ENCODE measurements at places on chromosomes 4 and X.

GRCh38 chr4:18756671-18757070, 735.1 kb upstream of the LCORL start:
- DNase-seq: no peak

DNA sequence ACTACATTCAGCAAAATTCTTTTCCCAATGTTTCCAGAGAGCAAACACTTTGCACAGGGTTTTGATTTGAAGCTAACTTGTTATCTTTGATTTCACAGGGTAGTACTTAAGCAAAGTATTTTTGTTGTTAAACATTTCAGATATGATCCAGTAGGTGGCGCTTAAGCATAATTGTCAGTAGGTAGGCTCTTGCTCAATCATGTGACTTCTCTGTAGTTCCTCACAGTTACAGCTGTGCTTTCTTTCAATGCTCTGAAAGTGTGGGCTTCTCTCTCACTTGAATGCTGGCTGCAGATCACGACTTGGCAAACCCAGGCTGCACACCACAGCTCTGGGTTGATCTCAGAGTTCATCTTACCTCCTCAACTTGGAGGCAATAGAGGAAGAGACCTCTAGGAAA, 1016.5 kb downstream of the SH3BGRL start:
- peak; percentile 40 for DNase-seq

GRCh38 chrX:29012867-29013266, 425.6 kb downstream of the IL1RAPL1 start:
- DNase-seq: no peak

DNA sequence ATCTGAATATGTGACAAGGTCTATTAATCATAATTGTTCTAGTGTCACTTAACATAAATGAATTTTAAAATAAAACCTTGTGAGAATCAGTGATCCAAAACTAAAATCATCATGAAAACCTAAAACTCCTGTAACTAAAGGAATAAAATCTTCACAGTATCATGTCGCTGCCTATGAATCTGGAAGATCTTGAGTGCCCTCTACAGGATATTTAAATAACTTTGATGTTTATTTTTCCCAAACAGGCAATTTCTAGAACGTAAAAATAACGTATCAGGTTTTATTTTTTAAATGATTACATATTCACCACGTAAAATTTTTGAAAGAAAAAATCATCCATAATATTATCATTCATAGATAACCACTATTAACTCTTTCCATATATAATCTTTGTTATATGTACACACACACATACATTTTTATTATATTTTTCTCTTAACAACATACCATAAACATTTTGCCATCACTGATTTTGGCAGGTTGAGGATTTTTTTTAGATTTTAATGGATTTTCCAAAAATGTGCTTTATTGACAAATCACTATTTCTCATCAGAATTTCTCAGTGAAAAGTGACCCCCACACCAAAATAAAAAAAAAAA, 79.6 kb downstream of the COMMD8 start:
- peak; percentile 20 for DNase-seq

DNA sequence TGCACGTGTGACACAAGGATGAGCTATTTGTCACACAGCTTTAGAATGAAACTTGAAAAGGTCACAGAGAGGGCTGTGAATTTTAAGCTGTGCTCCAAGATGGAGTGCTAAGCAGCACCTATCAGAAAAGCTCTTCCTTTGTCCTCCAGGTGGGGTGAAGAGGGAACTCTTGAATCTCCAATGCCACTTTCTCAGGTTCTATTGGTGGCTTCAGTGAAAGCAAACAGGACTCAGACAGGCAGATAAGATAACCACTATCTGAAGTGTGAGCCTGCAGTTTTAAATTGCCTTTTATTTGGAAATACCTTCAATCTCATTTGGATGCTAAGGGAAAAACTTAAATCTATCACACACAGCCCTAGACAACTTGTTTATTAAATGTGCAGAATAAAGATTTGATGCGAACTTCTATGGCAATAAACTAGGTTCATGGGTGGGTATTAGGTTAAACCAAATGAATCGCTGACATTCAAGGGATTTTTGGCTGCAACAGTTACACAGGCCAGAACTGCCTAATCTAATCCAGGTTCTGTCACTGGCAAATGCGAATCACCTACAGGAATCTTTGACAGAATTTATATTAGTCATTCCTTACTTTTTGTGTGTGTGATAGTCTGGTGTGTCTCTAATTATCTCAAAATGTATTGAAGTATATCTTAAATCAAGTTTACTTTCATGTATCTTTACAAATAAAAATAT, 13.6 kb upstream of the PDGFRA start:
- DNase-seq: no peak

DNA sequence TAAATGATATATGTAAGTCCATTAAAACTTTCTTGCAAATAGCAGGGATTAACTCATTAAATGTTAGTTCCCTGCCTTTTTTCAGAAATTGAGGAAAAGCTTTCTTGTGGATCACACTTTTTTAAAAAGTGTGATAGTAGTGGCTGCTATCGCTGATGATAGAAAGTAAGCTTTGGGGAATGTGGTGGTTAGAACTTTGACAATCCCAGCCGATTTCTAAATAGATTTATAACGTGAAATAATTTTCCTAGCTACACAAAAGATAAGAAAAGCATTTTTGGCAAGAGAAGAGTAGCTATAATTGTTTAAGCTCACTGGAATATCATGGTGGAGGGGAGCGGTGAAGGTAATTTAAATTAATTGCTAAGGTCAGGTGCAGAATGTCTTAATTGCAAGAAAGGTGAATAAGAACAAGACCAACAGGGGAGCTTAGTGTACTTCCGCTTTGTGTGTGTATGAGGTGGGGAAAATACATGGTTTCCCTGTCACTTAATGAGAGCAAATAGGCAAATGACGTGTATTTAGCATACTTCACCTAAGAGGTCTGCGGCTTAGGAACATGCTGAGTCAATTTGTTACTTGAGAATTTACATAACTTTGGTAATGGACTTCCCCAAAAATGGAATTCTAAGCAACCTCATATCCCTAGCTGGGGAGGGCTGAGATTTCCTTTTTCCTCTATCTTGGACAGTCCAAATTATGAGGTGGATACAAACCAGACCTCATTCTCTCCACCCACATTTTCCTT, 11.7 kb upstream of the IL21 start:
- DNase-seq: peak; percentile 83

- DNase-seq: no peak
These were observed 903.0 kb upstream of the SLIT2 start for GRCh38 chr4:19348746-19349145.

GRCh38 chr4:3083732-3084131, 9.3 kb downstream of the HTT start:
- no peak for DNase-seq

GRCh38 chr4:150156543-150156942, 78.3 kb downstream of the DCLK2 start:
- no peak for DNase-seq

GRCh38 chrX:39508300-39508692, 589.5 kb downstream of the BCOR start:
- peak; percentile 23 for DNase-seq

GRCh38 chr4:124948976-124949597, 236.6 kb upstream of the ANKRD50 start:
- DNase-seq: no peak

DNA sequence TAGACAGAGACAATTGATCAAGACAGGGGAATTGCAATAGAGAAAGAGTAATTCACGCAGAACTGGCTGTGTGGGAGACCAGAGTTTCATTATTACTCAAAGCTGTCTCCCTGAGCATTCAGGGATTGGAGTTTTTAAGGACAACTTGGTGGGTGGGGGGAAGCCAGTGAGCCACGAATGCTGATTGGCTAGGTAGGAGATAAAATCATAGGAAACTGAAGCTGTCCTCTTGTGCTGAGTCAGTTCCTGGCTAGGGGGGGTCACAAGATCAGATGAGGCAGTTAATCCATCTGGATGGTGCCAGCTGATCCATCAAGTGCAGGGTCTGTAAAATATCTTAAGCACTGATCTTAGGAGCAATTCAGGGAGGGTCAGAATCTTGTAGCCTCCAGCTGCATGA, 358.6 kb downstream of the GPM6A start:
- DNase-seq: no peak

DNA sequence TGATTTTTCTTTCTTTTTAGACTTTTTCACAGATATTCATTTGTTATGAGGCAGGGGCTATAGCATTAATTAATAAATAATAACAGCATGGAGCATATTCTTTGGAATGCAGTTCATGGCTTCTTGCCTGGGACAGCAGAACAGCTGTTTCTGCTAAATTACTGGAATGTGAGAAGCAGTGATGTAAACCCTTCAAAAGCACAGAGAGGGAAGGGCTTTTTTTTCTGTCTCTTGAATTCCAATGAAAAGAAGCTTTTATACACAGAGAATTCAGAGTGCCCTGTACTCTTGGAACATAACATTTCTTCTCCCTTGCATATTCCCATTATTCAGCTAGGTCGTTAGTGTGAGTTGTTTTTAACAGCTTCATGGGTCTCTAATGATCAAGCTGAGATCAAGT, 28.5 kb upstream of the ANK2 start:
- DNase-seq: no peak

DNA sequence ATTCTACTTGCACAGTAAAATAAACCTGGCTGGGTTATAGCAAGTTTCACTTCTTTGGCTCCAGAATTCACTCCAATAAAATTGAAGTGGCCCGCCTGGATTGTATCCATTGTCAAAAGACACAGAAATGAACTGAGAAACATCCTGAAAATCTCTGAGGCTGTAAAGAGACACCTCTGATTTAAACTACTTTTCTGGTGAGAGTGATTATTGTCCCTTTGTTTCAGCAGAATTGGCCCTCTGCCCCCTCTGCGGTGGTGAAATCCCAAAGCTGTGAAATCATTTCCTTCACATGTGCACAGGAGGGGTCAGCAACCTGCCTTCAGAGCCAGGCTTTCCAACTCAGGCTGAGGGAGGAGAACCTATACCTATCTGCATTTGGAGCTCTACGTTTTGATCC, 23.0 kb downstream of the GAB3 start:
- DNase-seq: no peak

GRCh38 chr4:175970072-175970471, 95.6 kb upstream of the WDR17 start:
- no peak for DNase-seq

DNA sequence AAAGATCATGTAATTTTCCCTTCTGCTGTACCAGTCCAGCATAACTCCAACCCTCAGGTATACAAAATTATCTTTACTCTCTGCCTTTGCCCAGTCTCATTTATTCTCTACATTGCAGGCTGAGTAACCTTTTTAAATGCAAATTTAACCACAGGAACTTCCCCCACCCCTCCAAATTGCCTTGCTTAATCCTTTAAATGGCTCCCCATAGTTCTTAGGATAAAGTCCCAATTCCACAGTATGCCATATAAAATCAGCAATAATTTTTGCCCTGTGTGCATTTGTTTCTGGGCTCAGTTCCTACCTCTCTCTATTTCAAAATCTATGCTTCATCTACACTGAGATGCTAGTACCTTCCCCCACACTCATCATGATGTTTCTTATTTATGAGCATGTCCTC, 879.7 kb downstream of the RPA4 start:
- DNase-seq: no peak

DNA sequence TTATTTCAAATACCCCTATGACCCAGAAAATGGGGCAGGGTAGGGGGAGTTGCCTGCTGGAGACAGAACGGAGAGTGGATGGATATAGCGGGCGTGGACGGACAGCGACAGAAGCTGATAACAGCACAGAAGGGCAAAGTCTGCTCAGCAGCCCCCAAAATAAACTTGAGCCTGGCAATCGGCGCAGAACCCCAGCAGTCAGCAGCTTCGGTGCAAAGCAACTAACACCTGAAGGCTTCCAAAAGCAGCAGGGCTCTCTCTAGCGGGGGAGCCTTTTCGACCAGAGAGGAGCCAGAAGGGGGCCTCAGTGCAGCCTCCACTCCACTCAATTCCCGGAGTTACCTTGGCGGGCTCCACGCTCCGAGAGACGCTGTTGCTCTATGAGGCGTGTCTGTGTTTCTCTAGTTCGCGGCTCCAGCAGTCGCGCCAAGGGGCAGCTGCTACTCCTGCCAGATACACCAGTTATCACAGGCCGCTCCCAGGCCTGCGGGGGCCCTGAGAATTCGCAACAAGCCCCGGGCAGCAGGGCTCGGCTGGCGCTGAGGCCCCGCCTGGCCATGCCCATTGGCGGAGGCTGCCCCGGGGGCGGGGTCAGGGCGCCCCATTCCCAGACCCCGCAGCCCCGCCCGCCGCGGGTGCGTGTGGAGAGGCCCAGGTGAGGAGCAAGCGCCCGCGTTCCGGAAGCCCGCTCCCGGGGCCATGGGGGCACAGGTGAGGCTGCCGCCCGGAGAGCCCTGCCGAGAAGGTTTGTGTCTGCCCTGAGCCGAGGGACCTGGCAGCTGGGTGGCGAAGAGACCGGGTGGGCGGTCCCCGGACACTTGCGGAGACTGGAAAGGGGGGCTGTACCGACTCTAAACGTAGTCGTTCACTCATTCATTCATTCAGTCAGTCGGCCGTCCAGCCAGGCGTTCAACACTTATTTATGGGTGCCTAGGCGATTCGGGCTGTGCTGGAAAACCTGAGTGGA, at the start of the genes CNGA1 and NIPAL1:
Gene CNGA1 (minus strand): TSS at position 541 of the 967 bp plus-strand sequence. CDS start 63,992 bp downstream, outside the sequence.
Gene NIPAL1 (plus strand): TSS at position 632 of the 967 bp plus-strand sequence. CDS start 68 bp downstream, at position 700.
- peak; percentile 43 for DNase-seq

GRCh38 chr4:7381221-7381889, 53.4 kb downstream of the PSAPL1 start:
- DNase-seq: no peak

DNA sequence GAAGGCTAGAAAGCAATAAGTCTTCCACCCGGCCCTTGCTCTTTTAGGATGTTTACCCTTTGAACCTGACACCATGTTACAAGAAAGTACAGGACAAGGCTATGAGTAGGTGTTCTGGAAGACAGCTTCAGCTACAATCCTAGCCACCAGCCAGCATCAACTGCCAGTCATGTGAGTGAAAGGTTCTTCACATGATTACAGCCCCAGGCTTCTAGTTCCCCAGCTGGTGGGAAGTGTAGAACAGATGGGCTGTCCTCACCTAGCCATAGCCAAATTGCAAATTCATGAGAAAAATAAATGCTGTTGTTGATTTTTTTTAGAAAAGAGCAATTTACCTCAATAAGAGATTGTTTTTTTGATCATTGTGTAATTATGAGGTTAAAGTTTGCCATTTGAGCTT, 60.8 kb downstream of the GRXCR1 start:
- DNase-seq: no peak

DNA sequence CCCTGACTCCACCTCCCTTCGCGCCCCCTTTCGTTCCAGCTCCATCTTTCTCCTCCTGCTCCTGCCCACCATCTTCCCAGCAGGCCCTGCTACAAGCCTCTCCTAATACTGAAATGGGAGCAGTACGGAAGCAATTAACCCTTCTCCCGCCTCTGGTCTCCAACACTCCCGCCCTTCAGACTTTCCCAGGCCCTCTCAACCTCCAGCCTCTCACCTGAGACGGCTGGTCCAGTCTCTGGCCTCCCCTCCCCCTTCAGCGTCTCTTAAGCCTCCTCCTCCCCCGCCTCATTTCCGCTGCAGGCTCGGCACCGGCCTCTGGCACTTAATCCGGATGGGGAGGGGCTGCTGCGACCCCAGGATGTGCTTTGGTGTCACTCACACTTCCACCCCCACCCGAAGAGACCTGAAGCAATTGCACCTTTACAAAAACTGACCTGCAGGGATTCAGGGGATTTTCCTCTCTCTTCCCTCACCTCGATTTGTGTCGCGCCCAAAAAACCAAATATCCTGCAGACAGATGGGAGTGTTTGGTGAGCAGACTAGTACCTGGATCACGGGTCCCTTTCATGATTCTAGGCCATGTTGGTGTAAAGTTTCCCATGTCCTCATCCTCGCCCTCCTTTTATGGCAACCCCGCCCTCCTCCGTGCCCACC, 657 bp downstream of the TCEAL8 start:
- peak; percentile 65 for DNase-seq

All from activated CD4-positive, alpha-beta T cell treated with anti-CD3 and anti-CD28 coated beads, Interleukin-2, Interleukin-6, amounts not matched to agents 100 ng/mL and 50 ng/mL, durations not matched to agents 16 hours and 8 hours (primary cell).